AG04449 (cell line): ENCODE measurements at places on chromosomes 5 and 9.

DNA sequence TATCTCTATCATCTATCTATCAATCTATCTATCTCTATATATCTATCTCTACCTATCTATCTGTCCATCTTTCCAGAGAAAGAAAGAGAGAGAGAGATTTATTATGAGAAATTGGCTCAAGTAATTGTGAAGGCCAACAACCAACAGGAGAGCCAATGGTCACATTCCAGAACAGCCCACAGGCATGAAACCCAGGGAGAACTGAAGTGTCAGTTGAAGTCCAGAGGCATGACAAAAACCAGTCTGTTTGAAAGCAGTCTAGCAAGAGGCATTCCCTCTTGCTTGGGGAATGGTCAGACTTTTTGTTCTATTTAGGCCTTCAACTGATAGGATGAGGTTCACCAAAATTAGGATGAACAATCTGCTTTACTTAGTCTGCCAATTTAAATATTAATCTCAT lies 87.6 kb upstream of the PLCXD3 start:
- DNase-seq, result peak; percentile 5

- no peak for DNase-seq
Observed at GRCh38 chr9:16833296-16833835, 37.1 kb downstream of the BNC2 start.

DNA sequence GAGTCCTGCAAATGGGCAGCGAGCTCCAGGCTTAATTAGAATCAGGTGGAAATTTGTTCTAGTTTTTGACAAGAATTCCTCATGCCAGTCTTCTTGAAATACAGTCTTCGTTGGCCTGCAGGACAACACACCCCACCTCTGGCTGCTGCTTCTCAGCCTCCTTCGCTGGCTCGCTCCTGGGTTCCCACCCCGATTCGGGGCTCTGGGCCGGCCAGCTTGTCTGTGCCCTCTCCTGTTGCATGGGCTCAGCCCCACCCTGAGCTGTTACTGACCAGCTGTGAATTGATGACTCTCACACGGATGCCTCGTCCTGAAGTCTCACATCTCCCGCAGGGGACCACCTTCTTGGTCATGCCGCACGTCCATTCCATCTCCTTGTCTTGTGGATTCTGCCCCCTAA lies 21.0 kb downstream of the PSD2 start:
- DNase-seq, result no peak

- no peak for DNase-seq
Observed at GRCh38 chr9:114499528-114499927, 5.7 kb downstream of the WHRN start.

- DNase-seq, result no peak
Observed at GRCh38 chr5:72556351-72557166, 49.3 kb upstream of the ZNF366 start.

DNA sequence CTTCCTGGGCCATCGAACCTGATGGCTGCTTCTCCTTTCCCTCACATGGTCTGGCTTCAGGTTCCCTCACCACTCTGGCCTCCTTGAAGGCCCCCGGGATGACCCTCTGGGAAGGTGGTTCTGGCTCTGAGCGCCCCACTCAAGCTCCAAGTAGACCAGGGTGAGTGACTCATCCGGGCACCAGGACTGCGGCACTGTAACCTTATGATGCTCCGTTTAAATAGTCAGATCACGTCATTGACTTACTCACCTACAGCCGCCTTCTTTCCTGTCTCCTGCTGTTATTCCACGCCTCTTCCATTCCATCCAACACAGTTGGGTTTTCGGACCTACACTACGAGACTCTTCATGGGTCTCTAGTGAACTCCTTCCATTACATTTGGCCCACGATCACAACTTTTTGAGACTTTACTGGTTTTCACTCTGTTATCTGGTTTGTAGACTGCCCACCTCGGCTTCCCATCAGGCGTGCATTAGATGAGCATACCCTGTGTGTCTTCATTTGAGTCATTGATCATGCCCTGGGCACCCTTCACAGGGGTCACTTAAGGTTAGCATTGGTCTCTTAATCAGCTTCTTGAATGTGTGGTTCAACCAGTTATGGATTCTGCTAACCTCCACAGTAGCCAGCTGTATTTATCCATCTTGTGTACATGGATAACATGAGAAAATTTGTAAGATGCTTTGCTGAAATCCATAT lies 138.8 kb upstream of the LMX1B start:
- DNase-seq, result peak; percentile 49

GRCh38 chr9:6782345-6782744 lies 24.6 kb downstream of the KDM4C start:
- DNase-seq, result no peak

- no peak for DNase-seq
Observed at GRCh38 chr9:4618700-4619099, 43.4 kb upstream of the PLPP6 start.

GRCh38 chr5:40410964-40411635 lies 268.6 kb upstream of the PTGER4 start:
- DNase-seq, result no peak

DNA sequence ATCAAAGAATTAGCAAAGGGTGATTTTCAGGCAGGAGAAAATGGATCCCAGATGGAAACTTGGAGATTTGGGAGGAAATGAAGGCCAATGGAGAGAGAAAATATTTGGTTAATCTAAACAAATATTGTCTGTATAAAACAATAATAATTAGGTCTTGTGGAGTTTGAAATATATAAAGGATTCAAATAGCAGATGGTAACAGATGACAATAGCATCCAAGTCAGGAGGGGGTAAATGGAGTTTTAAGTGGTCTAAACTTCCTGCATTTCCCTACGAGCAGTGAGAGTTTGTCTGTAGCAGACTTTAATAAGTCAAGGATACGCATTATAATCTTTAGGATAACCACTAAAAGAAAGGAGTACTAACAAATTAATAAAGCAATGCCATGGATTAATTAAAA lies 49.0 kb upstream of the GGTA1 start:
- no peak for DNase-seq

- DNase-seq, result no peak
Observed at GRCh38 chr9:33858423-33858822, 41.5 kb downstream of the UBE2R2 start.

DNA sequence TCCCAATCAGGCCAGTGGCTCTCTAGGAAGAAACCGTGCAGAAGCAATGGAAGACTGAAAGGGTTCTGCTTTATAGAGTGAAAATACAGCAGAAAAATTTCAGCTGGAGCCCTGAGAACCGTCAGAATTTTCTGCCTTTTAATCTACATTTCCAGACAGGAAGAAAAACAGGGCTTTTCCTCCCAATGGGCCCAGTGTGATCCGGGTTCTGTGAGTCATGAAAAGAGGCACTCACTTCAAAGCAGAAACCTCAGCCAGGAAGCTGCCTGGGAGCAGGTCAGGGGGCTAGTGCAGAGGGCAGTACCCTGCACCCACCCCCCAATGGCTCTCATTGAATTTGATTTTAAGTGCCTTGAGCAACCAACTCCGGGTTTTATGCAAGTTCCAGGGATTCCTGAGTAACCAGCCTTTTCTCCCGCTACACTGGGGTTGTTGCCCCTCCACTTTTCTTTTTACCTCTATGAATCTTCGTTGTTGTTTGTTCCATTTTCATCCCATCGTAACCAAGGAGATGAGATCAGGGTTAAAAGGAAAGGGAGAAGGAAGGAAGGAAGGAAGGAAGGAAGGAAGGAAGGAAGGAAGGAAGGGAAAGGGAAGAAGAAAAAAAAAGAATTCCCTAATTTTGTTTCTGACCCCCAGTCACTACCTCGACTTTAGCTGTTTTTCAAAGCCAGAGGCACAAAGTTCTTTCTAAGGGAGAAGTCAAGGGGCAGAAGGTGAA lies 1.3 kb downstream of the BARHL1 start:
- no peak for DNase-seq

GRCh38 chr5:73815631-73816030 lies 189.6 kb downstream of the ARHGEF28 start:
- no peak for DNase-seq

DNA sequence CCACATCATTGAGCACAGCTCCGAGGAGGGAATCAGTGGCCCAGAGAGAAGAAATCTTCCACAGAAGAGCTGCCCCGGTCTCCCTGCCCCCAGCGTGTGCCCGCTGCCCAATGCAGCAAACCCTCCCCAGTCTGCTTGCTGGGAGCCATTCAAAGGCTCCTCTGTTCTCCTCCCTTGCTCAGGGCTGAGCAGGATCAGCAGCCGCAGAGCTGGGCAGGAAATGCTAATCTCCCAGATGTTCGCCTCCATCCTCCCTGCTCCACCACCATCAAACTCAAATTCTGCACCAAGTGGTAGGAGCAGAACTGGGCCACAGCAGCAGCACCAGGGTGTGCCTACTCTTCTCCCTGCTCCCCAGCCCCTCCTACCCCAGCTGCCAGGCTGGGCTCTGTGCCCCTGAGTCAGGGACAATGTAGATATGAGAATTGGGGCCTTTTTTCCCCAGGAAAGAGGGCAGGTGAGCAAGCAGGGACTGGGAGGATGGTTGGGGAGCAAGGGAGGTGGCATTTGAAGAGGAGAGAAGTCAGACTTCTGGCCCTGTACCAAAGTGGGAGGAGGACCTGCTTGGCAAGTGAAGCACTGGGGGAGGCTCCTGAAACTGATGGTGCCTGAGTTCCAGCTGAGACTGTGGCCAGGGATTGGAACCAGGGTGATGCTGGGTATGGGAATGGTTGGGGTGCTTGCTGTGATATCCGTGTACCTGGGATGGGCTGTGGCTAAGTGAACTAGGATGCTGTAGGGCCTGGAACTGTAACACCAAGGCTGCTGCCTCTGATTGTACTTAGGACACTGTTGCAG lies 1.9 kb upstream of the PCDH1 start:
- no peak for DNase-seq

DNA sequence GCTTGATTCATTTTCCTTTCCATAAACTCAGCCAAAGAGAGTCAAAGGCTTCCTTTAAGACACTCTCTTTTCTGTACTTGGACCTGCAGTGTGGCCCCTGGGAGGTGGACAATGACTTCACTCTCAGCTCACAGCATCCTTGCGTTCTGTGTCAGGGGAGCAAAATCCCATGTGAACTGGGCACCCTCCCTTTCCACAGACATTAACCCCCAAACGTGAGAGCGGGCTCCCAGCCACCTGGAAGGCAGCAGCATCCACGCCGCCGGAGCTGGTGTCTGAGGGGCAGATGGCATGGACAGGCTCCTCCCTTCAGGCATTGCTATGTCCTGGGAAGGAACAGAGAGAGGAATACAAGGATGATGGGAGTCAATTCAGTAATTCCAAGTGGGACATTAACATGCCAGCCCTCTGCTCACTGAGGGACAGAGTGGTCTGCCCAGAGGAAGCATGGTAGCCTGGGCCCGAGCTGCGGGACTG lies 39.5 kb downstream of the TRIP13 start:
- no peak for DNase-seq

DNA sequence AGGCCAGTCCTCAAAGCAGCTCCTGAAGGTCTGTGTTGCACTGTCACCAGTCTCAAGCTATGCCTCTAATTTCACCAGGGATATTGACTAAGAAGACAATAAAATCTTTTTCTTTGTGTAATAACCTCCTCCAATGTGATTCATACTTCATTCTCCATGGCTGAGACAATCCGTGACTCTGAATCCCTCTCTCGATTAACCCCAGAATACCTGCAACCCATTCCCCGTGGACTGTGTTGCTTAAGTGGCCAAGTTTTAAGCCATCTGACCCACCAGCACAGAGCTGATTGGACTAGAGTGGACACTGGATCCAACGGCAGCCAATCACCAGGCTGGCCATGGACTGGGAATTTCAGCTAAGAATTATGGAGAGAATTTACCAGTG lies 5.4 kb upstream of the CCIN start:
- no peak for DNase-seq

DNA sequence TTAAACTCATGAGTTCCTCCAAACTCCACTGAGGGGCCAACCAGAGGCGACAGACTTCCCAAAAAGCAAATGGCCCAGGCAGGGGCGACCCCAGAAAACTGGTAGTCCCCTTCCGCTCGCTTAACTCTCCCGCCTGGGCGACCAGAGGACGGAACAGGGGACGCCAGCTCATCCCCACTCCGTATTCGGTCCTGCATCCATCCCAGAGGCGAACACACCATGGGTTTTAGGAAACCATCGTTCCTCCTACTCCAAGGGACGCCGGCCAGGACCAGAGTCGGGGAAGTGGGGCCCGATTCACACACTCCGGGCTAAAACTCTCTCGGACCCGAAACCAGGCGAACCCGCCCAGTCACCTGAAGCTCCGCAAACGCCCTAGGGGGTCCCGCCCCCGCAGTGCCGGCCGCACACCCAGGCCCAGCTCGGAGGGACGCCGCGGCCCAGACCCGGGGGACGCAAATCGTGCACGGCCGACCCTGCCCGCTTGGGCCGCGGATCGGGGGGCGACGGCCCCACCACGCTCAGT lies 478 bp downstream of the TEX10 start:
- DNase-seq, result no peak

- no peak for DNase-seq
Observed at GRCh38 chr9:120398286-120398685, 181.7 kb downstream of the CDK5RAP2 start.

- DNase-seq, result no peak
Observed at GRCh38 chr5:96016216-96016615, 54.6 kb upstream of the ELL2 start.

DNA sequence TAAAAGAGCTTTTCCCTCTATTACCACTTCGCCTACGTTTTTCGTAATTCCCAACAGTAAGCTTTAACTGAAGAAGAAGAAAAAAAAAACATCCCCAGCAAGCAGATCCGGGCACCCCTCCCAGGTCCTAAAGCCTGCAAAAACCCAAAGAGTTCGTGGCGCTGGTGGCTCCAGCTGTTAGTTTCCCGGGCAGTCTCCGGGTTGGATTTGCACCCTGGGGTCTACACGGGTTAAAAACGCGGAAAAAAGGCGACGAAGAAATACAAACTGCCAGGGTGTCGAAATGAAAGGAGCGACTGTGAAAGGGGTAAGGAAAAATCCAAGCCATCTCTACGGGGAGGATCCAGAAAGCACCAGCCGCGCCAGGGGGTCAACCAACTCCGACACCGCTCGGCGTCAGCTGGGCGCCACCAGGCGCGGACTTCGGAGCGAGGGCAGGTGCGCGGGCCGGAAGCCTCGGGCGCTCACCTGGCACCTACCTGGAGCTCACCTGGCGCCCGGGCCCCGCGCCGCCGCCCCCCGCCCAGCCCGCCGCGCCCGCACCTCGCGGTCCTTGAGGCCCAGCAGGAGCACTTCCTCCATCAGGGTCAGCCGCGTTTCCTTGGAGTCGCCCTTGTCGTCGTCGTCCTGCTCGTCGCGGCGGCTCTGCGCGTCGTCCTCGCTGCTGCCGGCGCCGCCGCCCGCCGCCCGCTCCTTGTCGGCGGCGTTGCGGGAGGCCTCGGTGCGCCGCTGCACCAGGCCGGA lies 680 bp downstream of the GOLPH3 start:
- no peak for DNase-seq

GRCh38 chr5:142740474-142741242 lies 29.5 kb upstream of the ARHGAP26 start:
- DNase-seq, result no peak

GRCh38 chr9:3756071-3756470 lies 230.3 kb upstream of the RFX3 start:
- no peak for DNase-seq

- DNase-seq, result no peak
Observed at GRCh38 chr9:78369639-78370219, 72.8 kb downstream of the PSAT1 start.

DNA sequence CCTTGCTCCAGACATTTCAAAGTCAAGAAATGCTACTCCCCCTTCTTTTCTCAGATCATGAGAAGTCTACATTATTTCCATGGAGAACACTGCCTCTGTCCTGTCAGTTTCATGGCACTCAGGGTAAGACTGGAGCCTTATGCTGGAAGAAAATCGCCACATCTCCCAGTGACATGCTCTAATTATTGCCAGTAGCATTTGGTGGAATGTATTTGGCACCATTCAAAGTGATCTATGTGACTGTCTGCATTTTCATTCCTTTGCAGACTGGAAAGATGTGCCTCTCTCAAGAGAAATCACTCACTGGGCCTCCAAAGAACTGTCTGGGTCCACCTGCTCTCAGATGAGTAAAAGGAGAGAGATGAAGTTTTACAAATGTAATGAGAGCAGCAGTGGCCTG lies 840 bp upstream of the PLCXD3 start:
- no peak for DNase-seq
